ENCODE measurements at places on chromosomes 11 and 22.

DNA sequence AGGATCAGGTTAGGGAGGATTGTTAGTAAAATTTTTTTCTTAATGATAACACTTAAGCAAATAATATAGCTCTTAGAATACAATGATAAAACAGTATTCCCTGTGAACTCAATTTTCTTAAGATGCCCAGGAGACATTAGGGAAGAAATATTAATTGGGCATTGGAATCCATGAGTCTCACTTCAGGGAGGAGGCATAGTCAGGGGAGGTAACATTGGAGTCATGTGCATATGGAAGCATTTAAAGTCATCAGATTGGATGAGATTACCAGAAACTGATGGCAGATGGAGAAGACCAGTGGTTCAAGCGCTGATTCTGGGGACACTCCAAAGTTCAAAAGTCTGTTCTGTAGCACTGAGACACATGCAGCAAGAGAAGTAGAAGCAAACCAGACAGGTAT lies at the start of gene OR9G1:
Gene OR9G1, plus strand, starts transcription at position 301 of the 400 bp plus-strand sequence. CDS start 1,293 bp downstream, outside the sequence.
- no peak for DNase-seq

DNA sequence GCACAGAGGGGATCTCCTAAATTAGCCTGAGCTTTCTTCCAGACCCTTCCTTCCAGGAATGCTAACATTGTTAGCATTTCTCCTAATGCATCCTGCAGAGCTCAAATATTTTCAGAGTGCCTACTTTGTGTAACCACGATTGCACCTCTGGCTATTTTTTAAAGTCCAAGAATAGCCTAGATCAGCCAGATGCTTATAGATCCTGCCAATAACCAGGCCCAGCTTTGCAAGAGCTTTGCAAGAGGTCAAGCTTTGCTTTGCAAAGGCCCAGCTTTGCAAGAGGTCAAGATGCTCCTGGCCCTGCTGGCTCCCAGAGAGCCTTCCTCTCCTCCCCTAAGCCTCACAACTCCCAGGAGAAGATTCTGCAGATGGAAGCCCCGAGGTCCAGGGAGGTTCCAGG lies 491.9 kb downstream of the MN1 start:
- no peak for DNase-seq

GRCh38 chr22:19218541-19219233 lies 40.2 kb upstream of the SLC25A1 start:
- DNase-seq, result no peak

GRCh38 chr11:115612046-115612730 lies 108.0 kb upstream of the CADM1 start:
- DNase-seq, result no peak

- peak; percentile 33 for DNase-seq
These were observed 16.1 kb upstream of the RELT start for GRCh38 chr11:73359930-73360742.

- DNase-seq, result no peak
These were observed 35.1 kb downstream of the TTC17 start for GRCh38 chr11:43393765-43394355.

- no peak for DNase-seq
These were observed 11.7 kb upstream of the HTATIP2 start for GRCh38 chr11:20351751-20352262.

- no peak for DNase-seq
These were observed 111.6 kb downstream of the CEP164 start for GRCh38 chr11:117439256-117439655.

- no peak for DNase-seq
These were observed 1473.8 kb downstream of the TBC1D22A start for GRCh38 chr22:48236261-48236660.

All from globus pallidus (tissue), 1 donor.